Small intestine (tissue), 16 donors: ENCODE measurements at places on chromosomes 1 and 21. TPM values are rescaled to one million over a fixed set of nuclear protein-coding genes. Genes with fewer than 3 reads are reported as not detected.

DNA sequence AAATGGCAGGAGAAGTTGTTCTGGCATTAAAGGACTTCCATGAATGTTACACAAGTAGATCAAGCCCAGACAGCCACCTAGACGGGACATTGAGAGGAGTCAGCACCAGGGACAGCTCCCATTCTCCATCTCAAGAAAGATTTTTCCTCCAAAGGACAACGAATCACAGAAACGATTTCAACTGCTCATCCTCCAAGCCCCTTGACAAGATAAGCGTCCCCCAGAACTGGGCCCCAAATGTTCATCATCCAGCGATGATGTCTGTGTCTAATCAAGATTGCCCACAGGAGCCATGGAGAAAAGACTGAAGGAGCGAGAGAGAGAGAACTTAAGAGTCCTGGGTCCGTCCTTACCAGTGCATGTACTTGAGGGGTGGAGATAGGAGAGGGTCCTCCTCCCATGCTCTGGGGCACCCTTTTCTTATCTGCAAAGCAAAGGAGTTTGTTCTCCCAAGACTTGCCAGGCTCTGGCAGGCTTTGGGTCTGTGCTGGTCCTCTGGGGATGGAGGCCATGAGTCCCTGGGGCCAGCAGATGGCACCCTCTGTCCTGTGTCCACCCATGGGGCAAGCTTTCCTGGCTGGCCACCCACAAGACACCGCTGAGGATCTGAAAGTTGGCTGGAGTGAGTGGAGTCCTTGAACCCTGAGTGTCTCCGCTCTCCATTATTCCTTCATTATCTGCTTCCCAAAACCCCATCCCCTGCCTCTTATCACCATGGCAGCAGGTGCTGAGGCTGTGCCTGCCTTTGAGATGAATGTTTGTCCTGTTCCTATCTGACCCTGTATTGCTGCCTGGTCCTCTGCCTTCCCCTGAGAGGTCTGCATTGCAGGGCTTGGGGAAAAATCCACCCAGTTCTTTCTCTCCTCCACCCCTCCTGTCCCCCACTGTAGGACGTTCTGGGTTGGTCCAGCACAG is 164.6 kb downstream of the ACTL8 start:
- peak; percentile 54 for DNase-seq

GRCh38 chr1:150809651-150810050 is 1.6 kb upstream of the CTSK start:
- no peak for DNase-seq

DNA sequence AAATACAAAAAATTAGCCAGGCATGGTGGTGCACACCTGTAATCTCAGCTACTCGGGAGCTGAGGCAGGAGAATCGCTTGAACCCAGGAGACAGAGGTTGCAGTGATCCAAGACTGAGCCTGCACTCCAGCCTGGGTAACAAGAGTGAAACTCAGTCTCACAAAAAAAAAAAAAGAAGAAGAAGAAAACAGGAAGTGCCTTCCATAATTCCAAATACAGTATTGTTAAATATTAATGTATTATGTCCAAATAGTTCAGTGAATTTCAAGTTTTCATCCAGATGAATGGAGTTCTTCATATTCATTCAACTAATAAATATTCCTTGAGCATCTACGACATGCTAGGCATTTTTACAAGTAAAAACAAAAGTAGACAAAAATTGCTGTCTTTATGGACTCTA is 33.3 kb downstream of the PLEKHO1 start:
- no peak for DNase-seq

- DNase-seq = no peak
Measured at GRCh38 chr1:200075522-200075921, 48.0 kb downstream of the NR5A2 start.

- DNase-seq = no peak
Measured at GRCh38 chr1:239301251-239301650, 85.1 kb upstream of the CHRM3 start.

- DNase-seq = no peak
Measured at GRCh38 chr1:119266858-119267257, 101.7 kb upstream of the HAO2 start.

DNA sequence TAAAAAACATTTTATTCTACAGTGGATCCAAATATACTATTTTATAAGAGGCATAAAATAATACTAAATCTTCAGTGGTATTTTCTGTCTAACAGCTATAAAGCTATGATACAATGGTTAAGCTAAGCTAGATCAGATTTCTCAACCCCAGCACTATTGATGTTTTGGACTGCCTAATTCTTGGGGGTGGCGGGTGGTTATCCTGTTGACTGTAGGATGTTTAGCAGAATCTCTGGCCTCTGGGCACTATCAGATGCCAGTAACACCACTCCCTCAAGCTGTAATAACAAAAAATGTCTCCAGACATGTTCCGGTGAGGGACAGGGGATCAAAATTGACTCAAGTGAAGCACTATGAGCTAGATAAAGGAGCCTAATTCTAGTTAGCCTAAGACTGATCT is 118.5 kb downstream of the APP start:
- no peak for DNase-seq

Gene LCE1C
- not detected for polyA plus RNA-seq

Gene PODN
- polyA plus RNA-seq = 1.6 TPM

Gene FABP3
- polyA plus RNA-seq = 10.7 TPM

Gene RIPK4
- polyA plus RNA-seq = 20.8 TPM

Gene TMEM240
- not detected for polyA plus RNA-seq

Gene TTC4
- 14.1 TPM for polyA plus RNA-seq

Gene HMCN1
- polyA plus RNA-seq = under 0.01 TPM

Gene LYSMD1
- polyA plus RNA-seq = 5.1 TPM

Gene FGR
- 1.6 TPM for polyA plus RNA-seq
